M059J (cell line): ENCODE measurements at places on chromosomes 7 and 10. TPM values are rescaled to one million over a fixed set of nuclear protein-coding genes. Genes with fewer than 3 reads are reported as not detected.

DNA sequence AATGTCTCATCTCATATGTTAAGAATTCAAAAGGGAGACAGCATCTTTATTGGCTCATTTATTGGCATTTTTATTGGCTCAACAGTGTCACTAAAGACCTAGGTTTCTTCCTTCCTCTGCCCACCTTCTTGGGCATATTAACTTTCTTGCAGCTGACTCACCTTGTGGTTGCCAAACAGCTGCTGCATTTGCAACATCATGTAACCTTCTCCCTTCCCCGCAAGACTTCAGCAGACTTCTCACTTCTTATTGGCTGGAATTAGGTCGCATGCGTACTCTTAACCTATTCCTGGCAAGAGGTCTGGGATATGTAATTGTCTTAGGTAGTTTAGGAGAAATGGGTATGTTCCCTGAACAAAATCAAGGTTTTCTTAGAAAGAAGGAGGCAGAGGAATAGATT lies 263.2 kb downstream of the POU6F2 start:
- peak; percentile 67 for DNase-seq

DNA sequence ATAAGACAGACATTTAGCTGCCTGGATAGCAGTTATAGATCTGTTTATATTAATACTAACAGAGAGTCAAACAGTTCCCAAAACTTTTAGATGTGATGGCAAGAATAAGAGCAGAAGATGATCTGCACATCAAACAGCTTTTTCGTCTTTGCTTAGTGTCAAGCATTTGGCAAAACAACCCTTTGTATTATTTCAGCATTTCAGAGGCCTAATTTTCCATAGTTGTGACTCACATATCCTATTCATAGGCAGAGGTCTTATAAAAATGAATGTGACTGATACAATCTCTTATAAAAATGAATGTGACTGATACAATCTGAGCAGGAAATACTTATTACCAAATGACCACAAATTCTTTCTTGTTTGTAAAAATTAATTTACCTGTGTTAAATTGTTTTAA lies 71.2 kb downstream of the LRRTM3 start:
- DNase-seq, result no peak

DNA sequence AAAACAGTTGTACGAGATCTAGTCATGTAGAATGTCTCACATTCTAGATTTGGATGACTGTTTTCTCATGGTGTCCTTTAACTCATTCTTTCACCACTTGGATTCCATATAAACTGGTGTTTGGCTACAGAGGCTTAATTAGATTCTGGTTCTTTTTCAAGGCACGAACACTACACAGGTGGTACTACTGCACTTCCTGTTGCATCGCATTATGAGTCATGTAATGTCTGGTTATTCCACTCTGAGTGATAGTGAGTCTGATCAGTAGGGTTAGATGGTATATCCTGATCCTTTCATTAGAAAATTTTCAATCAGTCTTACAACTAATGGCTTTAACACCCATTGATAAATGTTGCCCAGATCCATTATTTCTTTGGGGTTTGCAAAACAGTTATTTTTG lies 11.2 kb upstream of the AKAP9 start:
- peak; percentile 44 for DNase-seq

DNA sequence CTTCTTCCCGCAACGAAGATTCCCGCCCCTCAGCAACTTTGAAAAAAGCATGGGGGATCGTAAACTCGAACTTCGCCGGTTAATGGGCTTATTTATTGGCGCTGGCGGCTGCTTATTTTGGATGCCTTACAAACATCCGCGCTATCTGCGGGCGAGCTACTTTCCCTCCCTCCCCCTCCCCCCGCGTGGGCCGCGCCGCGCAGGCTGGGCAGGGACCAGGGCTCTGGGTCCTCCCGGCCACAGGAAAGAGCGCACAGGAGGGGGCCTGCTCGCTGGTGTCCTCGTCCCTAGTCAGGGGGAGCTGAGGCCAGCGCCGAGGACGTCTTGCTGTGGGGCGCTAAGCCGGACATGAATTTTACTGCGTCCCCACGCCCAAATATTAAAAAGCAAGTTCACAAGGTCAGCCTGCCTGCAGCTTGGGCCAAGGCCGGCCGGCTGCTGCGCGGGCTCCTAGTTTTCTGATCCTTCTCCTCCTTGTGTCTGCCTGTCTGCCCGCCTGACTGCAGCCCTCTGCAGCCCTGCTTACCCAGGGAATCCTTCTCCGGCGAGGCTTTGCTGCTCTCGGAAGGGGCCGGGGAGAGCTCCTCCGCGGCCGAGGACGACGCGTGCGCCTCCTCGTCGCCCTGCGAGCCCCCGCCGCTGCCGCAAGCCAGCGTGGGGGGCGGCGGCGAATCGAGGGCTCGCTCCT lies 1.2 kb downstream of the HOXA10 start:
- peak; percentile 76 for DNase-seq

DNA sequence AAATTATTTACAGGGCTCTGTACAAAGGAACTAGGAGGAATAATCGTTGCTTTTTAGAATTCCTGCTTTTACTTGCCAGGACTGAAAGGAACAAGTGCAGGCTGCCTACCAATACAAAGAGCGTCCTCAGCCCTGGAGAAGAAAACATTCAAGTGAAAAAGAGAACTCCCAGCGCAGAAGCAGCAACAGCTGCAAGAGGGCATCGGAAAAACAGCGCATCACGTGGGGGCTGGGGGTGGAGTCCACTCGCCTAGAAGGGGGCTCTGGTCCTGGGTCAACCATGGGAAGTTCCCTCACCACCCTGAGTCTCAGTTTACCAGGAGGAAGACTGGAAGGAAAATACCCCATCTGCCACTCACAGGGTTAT lies 385 bp upstream of the C10orf90 start:
- DNase-seq, result no peak

DNA sequence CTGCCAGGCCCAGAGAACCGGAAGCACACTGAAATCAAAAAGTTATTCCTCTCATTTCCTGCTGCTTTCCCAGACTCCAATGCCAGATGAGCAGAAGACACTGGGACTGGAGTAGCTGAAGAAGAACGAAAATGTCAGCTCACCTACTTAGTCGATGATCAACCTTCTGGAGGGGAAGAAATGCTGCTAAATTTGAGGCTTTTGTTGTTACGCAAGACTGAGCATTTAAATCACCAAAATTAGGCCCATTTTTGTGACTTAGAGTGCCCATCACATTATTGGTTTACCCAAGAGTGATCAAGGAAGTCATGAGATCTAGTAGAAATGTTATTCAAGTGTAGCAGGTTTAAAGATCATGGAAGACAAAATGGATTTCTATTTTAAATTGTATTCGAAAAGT lies 182.1 kb upstream of the PLXDC2 start:
- no peak for DNase-seq

- no peak for DNase-seq
Measured at GRCh38 chr10:21203473-21204107, 306.5 kb upstream of the NEBL start.

DNA sequence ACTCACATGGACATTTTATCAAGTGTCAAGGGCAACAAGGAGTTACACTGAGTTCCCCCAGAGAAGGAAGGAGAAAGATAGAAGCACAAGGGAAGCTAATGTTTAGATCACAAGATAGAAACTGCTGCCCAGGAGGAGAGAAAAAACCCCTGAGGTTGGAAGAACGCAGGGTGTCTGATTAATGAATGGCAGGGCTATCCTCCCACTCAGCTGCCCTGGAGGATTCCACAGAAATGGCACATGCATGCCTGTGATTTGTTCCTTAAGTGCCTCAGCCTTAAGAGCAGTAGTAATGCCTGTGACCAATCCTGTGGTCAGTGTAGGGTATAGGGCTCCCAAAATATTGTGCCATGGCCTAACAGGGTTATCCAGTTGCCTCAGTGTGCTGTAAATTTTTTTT lies 20.2 kb downstream of the DNAJB9 start:
- DNase-seq, result no peak

The GPR37 gene
- total RNA-seq, result 3.8 and 6.2 TPM in 2 replicates

The FAM25A gene
- total RNA-seq, result not detected in 2 replicates

The CPA4 gene
- 564 and 723 TPM in 2 replicates for total RNA-seq
